ENCODE measurements at places on chromosomes 4 and X.

GRCh38 chr4:80184053-80184824 is 13.1 kb upstream of the PRDM8 start:
- DNase-seq: peak; percentile 84

- no peak for DNase-seq
These were observed 64.1 kb upstream of the MAD2L1 start for GRCh38 chr4:120130786-120131185.

GRCh38 chr4:144267084-144267483 is 126.6 kb upstream of the GYPA start:
- no peak for DNase-seq

GRCh38 chr4:78081541-78081940 is 24.4 kb downstream of the FRAS1 start:
- DNase-seq: no peak

DNA sequence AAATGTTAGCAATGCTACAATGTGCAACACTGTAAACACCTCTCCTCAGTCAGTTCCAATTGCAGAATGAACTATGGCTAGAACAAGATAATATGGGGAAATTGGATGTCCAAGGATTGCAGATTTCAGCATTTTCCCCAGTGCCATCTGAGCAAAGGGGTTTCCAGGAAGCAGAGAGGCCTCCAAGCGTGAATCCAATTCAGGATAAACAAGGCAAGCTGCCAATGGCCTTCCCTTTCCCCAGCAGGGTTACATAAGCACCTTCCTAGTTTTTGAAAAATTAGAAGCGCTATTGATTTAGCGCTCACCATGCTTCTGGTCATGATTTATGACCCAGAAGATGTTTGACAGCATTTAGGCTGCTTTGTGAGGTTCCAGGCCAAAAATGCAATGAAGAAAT is 223.0 kb upstream of the GATB start:
- DNase-seq: no peak

- no peak for DNase-seq
These were observed 466.7 kb downstream of the NKX6-1 start for GRCh38 chr4:84032372-84032771.

DNA sequence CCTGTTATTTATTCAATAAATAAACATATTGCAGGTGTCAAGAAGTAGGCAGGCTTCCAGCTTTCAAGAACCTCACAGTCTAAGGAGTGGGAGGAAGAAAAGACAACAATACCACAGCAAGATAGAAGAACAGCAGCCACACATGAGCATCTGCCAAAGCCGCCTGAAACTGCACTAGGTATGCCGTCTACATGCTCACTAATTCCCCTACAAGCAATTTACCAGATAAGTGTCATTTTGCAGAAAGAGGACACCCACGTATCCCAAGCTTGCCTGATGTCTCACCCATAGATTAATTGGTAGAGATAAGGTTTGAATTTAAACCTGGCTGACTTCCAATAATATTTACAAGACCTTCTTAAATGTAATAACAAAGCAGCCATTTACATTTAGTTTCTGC is 439.4 kb upstream of the CPEB2 start:
- DNase-seq: no peak

- DNase-seq: no peak
These were observed 130.5 kb downstream of the SMIM20 start for GRCh38 chr4:26044524-26044923.

DNA sequence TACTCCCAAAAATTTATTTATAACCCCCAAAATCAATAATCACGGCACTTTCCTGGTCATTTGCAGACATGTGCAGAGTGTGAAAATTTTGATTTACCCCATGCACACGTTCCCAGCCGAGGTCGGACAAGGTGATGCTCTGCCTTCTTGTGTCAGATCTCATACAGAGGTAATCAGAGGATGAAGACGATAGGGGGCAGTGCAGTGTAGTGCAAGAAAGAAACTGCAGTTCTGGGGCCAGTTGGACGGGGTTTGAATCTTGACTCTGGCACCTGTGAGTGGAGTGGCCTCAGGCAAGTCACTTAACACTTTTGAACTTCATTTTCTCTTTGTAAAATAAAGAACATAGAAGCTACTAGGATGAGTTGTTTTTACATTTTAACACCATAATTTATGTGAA is 88.4 kb downstream of the FRMPD3 start:
- DNase-seq: no peak

- no peak for DNase-seq
These were observed 19.1 kb upstream of the XK start for GRCh38 chrX:37666516-37666915.

GRCh38 chrX:129629837-129630236 is 24.9 kb downstream of the APLN start:
- DNase-seq: no peak

DNA sequence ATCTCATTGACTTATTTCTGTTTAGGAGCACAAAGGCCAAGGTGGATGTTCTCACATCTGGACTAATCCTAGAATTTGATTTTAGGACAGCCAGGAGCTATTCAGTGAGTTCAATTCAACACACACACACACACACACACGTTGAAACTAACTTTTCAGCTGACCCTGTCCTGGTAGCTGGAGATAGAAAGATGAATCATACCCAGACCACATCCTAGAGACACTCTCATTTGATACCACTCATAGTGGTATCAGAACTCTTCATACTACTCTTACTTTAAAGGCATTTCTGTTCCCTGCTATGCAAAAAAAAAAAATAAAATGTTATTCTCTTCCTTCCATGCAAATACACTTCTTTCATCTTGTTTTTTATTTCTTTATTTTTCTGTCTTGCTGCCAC is 36.7 kb downstream of the KLF8 start:
- no peak for DNase-seq

DNA sequence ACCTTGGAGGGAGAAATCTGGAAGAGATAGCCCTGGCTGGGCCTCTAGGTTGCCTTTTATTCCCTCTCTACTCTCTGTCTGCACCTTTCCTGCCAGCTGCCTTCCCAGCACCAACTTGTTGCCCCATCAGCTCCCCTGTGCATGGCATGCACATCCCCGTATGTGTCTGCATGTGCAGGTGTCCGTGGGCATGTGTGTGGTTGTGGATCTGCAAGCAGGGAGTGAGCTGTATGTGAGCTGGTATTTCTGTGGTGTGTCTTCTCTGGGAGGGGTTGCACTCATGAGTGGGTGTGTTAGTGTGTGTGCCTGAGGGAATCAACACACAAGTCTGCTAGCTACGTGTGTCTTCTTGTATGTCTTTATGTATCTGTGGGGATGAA is 9.9 kb downstream of the L1CAM start:
- DNase-seq: no peak

- no peak for DNase-seq
These were observed 141.6 kb downstream of the HS3ST1 start for GRCh38 chr4:11287055-11287454.
